ENCODE measurements at places on chromosomes 5 and 9. TPM values are rescaled to one million over a fixed set of nuclear protein-coding genes. Genes with fewer than 3 reads are reported as not detected.

The BTNL8 gene
- 0.24 TPM for total RNA-seq

The TMC1 gene
- 0.45 TPM for total RNA-seq

The MEIKIN gene
- 0.20 TPM for total RNA-seq

The N4BP3 gene
- 0.15 TPM for total RNA-seq

The OR1Q1 gene
- not detected for total RNA-seq

The NEUROG1 gene
- not detected for total RNA-seq

The ADAMTS6 gene
- total RNA-seq, result 0.86 TPM
